NCI-H2171 treated with DMSO at 0.1 percent for 48 hours (cell line): ENCODE measurements at places on chromosomes 1 and 21.

GRCh38 chr1:110426854-110427253, 19.4 kb upstream of the LAMTOR5 start:
- DNase-seq, result no peak

DNA sequence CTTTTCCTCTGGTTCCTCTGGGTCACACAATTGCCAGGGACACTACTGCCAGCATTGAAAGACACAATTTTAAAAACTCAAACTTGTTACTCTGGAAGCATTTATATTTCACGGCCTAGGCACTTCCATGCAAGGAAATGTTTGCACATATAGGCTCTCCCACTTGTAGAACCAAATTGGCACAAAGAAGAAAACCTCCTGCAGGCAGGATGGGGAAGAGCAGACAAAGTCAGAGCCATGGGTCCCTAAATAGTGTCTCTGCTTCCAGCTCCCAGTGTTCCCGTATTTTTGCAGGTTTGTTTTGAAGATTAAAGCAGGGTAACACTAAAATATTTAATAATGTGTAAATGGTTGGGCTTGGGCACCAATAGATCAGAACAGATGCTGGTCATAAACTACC, 19.0 kb upstream of the ADGRL2 start:
- no peak for DNase-seq

GRCh38 chr1:235513495-235514366, 9.5 kb upstream of the B3GALNT2 start:
- peak; percentile 76 for DNase-seq

DNA sequence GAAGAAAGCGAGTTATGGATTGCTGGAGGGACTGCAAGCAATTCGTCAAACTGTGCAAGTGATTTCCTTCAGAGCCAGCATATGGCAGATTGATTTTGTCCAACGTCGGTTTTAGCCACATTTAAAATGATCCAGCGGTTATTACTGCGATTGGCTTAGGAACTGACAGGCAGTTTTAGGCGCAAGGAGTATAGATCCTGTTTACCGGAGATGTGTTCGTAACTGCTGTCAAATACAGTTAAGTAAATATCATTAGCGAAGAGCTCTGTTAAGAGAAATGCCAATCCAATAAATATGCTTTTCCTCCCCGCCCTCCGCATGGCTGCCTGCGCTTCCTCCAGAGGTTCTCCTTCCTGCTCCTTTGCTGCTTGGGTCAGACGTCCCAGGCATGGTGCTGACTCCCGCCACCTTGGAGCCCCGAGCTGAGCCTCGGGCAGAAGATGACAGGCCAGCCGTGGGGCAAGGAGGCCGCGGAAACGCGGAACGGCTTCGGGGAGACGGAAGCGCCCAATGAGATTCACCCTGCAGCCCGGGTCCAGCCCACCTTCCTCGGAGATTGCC, 9.4 kb upstream of the BARHL2 start:
- no peak for DNase-seq

GRCh38 chr21:43867332-43867703, 2.3 kb downstream of the AGPAT3 start:
- no peak for DNase-seq

- DNase-seq, result no peak
Measured at GRCh38 chr1:110875216-110875731, 2.3 kb downstream of the CD53 start.

DNA sequence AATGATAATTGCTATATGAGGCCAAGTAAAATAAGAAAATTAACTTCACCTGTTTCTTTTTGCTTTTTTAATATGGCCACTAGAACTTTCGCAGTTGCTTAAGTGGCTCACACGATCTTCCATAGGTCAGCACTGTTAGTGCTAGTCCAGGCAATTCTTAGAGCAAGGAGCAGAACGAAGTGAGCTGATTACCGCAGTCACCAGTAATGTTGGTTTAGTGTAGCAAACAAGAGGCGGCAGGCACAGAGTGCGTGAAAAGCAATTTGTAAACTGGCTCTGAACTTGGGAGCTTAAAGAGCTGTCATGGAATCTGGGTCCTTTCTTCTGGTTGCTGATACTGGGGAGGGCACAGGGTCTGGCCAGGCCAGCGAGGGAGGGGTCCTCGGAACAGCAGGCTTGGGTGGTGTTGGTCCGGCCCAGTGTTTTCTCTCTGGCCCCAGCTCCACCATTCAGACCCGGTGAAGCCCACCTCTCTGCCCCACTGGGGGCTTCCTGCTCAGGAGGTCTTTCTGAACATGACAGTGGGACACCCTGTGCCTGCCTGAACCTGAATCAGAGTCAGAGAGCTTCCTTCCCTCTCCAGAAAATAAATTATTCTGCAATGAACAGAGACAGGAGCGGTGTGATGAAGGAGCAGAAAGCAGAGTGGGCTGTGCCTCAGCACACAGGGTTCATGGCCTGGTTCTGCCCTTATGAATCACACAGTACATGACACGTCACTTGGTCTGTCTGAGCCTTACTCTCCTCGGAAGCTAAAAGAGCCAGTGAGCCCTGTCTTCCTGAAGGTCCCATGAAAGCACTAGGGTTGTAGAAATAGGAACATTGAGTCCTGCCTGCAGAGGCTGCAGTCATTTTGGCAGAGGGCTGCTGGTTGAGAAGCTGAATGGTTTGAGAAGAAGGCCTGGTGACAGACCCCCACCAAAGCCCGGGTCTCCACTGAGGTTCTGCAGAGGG, 11.9 kb downstream of the ETS2 start:
- no peak for DNase-seq

DNA sequence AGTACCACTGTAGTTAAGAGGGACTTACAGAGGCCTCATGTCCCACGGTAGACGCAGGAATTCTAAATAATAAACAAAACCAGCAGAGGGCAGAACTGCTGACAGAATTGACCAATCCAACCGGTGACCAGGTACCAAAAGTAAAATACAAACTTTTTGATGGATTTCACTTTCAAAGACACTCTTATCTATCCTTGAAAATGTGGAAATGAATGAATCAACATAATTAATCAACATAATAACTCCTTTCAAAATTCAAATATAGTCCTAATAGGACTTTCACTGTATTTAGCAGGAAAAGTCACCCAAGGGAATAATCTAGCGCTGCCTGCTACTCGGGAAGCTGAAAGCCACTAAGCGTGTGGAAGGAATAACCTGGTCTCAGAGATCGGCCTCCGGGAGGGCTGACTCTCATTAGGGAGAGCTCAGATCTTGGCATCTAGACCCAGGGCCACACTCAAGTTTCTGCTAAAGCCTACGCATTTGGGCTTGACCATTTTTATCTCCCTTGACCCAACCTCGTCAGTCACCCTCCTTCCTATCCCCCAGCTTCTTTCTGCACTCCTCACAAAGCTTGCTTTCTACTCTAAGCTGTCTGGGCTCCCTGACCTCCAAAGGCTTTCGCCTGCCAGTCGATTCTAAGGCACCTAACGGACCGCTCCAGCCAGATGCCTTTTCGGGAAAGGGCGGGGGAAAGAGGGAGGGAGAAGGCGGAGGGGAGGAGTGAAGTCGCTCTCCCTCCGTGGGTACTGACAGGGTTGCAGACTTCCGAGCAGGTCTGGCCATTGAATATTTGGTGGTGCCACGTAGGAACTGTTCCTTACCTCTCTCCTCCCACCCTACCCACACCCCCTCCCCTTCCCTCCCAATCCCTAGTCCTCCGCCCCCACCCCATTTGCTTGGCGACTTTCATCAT, 1.6 kb downstream of the COL11A1 start:
- no peak for DNase-seq

DNA sequence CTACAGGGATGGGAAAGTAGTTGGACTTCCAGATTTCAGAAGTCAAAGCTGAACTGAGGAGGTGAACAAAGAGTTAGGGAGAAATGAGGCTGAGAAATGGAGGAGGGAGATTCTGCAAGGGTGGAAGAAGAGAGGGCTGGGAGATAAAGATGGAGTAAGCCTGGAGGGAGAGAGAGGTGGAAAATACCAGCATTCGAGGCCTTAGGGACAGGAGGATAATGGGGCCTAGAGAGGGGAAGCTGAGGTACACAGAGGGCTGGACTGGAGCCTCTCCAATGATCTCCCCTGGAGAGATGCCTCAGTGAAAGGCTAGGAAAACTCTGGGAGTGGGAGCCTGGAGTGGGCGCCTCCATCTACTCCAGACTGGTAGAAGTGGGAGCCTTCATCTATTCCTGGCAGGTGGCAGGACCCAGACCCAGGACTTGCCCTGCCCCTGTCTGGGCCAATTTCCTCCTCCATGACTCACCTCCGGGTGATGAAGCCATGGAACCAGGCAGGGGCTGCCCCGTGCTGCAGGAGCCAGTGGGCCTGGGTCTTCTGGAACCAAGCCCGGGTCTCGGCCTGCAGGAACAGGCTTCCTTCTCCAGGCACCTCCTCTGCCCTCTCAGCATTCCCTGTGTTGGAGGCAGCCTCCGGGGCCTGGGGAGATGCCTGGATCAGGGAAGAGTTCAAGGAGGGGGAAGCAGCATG, 1.9 kb downstream of the SH2D2A start:
- DNase-seq, result no peak

DNA sequence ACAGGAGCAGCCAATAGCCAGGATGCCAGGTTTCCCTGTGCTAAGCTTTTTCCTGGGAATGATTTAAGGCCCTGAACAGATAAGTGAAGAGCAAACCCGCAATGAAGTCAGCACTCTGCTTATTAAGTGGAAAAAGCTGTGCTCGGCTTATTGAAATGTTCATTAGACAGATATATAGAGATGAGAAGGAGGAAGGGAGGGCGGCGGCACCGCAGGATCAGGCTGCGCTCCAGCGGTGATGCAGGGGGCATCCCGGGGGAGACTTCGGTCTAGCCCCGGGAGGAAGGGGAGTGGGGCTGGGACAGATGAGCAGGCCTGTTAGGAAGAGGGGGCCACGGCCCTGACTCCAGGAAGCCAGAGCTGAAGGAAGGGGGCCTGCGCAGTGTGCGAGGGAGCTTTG, 115.0 kb downstream of the TMEM53 start:
- no peak for DNase-seq

GRCh38 chr1:219902951-219903350, 25.4 kb downstream of the SLC30A10 start:
- DNase-seq, result no peak

GRCh38 chr1:9689011-9689706, 37.6 kb downstream of the PIK3CD start:
- DNase-seq, result peak; percentile 73

DNA sequence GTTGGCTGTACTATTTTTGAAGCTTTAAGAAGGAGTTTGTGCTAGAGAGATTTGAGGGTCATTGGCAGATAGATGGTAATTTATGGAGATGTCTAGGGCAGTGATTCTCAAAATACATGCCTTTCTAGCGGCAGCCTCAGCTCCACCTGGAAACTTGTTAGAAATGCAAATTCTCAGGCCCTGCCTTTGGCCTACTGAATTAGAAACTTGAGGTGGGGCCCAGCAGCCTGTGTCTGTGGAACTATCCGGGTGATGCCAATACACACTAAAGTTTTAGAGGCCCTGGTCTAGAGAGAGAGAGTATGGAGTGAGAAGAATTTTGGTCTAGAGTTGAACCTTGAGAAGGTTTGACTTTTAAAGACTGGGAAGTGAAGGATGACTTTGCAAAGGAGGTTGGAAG, 82.5 kb downstream of the CDC14A start:
- no peak for DNase-seq

DNA sequence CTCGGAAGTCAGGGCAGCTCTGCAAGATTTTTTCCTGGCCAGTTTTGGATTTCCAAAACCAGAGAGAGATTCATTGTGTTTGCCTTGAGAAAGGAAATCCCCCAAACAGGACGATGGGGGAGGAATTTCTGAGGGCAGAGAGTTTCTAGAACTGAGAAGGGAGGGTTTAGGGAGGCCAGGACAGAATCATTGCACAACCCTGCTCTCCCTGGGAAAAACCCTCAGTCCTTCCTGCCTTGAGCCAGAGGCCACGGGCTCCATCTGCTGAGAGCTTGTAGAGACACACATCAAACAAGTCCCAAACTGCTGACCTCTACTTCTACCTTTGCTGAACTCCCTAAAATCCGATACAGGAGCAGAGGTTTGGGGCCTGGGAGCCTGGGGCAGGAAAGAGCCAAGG, 99.7 kb downstream of the NMNAT2 start:
- DNase-seq, result no peak

GRCh38 chr1:36522021-36522420, 39.3 kb upstream of the CSF3R start:
- no peak for DNase-seq

- peak; percentile 27 for DNase-seq
Measured at GRCh38 chr1:71294178-71294577, 213.3 kb upstream of the ZRANB2 start.

DNA sequence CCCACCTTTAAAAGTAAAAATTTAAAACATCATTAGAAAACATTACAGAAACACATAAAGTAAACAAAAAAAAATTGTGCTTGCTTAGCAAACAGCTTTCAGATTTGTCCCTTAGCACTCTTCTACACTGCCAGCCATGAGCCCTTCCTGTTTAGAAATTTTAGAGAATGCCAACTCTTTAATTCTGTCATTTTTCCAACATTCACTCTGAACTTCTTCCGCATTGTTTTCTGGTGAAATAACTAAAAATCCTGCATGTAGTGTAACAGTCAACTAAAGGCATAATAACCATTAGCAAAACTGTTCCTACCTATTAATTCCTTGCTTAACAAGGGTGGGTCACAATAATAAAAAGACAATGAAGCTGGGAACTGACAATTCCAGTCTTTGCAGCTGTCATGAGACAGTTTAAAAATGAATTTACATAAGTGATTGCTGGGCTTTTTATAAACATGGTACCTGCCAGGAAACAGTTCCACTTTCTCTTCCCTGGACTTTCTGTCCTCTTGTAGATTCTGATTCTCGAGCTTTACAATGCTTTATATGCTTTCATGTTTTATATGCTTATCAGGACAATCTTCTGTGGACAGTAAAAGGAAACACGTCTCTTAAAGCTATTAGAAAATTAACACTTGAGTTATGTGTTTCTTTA, 19.0 kb downstream of the GNG12 start:
- no peak for DNase-seq
